Non-pigmented ciliary epithelial cell (primary cell): ENCODE measurements at places on chromosomes 6 and 20.

DNA sequence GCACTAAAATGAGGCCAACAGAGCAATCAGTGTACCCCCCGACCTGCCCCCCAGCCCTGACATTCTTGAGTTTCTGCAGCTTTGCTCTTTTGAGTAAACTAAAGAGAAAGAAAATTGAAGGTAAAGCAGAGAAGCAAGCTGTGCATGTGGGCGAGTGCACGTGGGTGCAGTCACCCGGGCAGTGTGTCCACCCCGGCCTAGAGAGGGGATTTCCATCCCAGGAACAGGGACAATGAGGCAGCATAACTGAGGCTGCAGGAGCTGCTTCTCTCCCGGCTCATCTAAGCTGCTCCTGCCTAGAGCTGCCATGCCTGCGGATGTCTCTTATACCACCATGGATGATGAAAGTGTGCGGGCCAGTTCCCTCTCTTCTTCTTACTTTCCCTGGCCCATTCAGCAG lies 16.8 kb downstream of the CASS4 start:
- no peak for DNase-seq

GRCh38 chr6:75563032-75563431 lies 38.6 kb upstream of the SENP6 start:
- no peak for DNase-seq

DNA sequence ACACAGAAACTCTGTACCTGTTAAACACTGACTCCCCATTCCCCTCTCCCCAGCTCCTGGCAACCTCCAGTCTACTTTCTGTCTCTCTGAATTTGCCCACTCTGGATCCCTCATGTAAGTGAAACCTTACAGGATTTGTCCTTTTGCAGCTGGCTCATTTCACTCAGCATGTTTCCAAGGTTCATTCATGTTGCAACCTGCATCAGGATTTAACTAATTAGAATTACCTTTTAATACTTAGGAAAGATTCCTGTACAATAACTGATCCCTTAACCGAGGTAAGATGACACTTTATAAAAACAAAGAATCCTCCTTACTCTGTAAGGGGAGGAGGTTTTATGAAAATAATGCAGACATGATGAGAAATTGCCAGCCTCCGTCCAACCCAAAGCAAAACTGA lies 113.1 kb upstream of the MTHFD1L start:
- no peak for DNase-seq

GRCh38 chr6:71248306-71248765 lies 40.3 kb upstream of the OGFRL1 start:
- peak; percentile 49 for DNase-seq
